Stimulated activated CD8-positive, alpha-beta memory T cell treated with anti-CD3 and anti-CD28 coated beads, Interleukin-4, amount 100 ng/mL, for 4 hours (primary cell): ENCODE measurements at places on chromosomes 5 and 9.

DNA sequence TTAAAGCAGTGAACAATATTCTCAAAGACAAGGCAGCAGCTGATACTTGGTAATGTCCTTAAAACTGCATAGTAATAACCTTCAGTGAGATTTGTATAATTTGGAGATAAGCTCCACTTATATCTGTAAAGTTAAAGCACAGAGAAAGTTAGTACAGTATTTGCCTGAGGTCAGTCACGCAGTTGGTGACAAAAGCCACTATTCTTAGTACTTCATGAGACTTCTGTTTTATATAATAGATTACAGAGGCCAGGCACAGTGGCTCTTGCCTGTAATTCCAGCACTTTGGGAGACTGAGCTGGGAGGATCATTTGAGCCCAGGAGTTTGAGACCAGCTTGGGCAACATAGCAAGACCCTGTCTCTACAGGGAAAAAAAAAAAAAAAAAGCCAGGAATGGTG is 266.4 kb upstream of the DMRT1 start:
- no peak for DNase-seq

DNA sequence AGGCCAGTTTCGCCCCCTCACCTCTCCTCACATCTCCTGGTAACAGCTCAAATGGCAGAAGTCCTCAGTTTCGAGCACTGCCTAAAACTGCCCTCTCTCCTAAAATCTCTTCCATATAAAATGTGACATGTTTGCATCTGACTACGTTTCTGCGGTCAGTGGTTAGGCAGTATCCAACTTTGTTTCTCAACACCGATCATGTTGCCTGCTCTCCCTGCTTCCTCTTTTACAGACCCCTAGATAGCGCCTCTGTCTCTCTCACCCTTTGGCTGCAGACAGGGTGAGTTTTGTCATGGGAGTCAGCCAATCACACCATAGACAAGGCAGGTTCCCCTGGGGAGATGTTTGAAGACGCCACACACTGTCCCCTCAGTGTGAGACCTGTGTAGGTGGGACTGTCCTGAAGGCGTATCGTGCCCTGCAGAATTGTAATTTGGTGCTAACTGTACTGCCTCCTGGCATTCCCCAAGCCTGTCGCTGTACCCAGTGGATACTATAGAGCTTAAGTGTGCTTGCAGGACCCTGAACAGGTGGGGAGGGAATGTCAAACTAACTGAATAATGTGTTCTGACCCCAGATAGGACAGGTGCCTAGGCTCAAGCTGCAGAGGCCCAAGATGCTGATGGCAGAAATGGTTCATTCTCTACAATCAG is 1.1 kb downstream of the HEXB start:
- no peak for DNase-seq

- DNase-seq = no peak
These were observed 87.1 kb downstream of the HMHB1 start for GRCh38 chr5:143898916-143899591.

- no peak for DNase-seq
These were observed 14.7 kb downstream of the SLC45A2 start for GRCh38 chr5:33969572-33970452.

DNA sequence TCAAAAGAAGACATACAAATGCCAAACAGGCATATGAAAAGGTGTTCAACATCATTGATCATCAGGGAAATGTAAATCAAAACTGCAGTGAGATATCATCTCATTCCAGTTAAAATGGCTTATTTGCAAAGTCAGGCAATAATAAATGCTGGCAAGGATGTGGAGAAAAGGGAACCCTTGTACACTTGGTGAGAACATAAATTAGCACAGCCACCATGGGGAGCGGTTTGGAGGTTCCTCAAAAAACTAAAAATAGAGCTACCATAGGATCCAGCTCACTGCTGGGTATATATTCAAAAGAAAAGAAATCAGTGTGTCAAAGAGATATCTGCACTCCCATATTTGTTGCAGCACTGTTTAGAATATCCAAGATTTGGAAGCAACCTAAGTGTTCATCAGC is 50.3 kb downstream of the AP3S1 start:
- DNase-seq = no peak

GRCh38 chr5:138492560-138493045 is 27.3 kb downstream of the EGR1 start:
- DNase-seq = no peak

DNA sequence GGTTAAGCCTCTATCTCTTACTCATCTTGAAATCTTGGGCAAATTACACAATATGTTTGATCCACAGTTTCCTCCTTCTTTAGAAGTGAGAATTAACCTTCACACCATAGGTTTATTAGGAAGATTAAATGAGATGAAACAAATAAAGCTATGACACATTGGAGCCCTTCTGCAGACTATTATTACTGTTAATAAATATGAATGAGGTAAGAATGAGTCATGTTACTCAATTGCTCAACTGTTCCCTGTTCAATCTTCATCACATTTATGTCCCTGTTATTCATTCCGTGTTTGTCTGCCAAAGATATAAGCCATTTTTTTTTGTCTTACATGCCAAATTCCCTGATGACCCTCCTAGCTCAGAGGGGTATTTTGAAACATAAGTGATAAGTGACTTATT is 52.1 kb upstream of the PAPPA start:
- DNase-seq = no peak

DNA sequence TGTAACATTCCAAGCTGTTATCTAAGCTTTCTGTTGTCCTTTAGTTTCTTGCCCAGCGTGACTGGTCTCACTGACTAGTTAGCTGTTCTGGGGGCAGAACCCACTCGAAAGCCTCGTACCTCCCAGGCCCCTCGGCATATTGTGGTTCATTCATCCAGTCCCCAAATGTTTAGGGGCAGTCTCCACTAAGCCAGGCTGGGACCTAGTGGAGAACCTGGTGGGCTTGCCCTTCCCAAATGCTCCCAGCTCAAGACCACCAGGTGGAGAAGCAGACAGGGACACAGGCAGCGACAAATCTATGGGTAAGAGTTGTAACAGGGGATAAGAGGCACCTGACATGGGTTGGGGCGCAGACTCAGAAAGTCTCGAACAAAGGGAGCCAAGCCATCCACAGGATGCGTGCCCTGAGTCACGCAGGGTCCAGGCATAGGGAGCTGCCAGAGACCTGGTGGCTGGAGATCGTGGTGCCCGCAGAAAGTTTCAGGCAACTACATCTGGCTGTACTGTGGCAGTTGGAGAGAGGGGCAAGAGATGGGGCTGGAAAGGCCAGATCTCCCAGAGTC is 851 bp upstream of the EEIG1 start:
- no peak for DNase-seq

DNA sequence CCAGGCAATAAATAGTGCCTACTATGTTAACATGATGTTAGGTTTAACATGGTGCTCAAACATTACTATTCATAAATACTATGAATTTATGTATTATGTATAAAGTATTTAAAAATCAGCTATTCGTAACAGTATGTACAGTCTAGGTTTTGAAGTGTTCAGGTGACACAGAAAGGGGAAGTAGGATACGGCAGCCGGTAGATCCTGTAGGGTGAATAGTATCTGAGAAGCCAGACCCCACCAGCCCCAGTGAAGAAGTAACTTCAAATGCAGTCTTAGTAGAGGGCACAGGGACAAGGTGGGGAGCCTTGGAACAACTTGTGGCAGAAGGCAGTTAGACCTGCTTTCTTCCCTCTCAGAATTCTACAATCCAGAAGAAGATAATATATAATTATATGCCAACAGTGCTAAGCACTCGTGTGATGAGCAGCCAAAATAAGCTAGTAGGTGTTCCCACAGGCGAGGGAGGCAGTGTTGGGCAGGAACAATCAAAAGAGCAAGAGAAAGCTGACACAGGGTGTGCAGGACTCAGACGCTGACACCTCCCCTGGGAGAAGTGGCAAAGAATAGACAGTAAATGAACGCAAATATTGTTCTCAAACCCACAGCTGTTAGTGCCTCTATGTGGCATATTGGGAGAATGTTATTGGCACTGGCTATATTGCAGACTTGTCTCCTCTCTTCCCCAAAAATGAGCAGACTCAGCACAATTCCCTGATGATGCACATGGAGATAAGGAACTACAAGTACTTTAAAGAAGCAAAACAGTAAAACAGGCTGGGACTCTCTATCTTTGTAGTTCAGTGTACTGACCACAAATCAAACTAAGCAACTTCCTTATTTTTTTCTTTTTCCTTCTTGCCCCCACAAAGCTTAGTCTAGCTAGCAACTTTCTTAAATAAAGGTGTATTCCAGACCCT is 4.6 kb downstream of the ZNF367 start:
- DNase-seq = no peak

DNA sequence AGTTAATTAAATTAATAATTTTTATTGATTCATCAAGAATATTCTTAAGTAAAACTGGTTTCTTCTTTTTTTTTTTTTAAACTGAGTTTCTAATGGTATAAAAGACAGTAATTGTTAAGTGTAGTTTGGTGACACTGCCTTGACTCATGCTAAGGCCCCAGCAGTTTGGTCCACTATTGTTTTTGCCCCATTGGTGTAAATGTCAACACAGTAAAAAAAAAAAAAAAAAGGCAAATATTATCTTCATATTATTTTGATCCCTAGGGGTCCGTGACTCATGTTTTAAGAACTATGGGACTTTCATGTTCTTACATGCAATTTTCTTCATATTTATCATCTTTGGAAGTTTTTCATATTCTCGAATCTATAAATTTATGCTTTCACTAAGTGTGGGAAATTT is 29.2 kb upstream of the JAK2 start:
- no peak for DNase-seq

- no peak for DNase-seq
These were observed 481.7 kb downstream of the TLE1 start for GRCh38 chr9:81207651-81208050.

DNA sequence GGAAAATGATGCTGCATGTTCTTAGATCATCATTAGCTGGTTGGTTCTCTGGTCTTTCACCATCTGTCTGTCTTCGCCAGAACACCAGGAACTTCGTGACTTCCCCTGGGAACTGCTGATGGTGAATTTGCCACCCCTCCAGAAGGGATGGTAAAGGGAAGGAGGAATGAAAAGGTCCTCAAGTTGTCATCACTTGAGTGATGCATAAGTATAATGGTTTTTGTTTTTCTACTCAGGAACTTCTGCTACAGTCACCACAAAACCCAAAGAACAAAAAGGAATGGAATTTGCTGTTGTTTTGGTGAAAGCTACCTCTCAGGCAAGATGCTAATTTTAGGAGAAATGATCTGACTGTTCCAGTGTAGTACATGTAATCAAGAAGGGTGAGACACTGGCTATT is 328.4 kb downstream of the ARHGEF28 start:
- DNase-seq = no peak

DNA sequence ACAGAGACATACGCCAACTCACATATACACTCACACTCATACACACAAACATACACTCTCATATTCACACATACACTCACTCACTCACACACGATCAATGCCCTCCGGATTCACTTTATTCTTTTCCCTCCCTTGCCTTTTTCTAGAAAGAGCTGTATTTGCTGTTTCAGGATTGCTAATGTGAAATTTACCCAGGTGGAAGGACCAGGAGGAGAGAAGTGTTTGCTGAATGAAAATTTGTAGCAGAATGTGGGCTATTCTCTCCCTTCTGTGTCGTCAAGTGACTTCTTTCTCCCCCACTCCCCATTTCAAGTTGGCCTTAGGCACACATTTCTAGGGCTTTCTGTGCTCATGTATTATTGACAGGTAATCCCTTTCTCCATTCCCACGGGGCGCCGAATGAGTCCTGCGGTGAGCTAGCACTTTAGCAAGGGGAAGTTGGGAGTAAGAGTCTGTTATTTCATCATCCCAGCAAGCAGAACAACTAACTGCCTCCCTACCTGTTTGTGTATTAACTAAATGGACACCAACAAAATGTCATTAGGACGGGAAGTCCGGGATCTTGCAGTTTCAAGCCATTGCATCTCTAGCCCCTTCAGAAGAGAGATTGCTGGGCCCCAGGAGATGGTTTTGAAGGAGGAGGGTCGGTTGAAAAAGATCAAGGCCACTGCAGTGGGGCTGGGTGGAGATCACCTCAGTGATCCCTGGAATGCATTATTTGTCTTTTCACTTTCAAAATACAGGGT is 97.1 kb upstream of the TAF11L2 start:
- DNase-seq = no peak

- DNase-seq = no peak
These were observed 241.4 kb downstream of the DRD1 start for GRCh38 chr5:175202463-175203068.

DNA sequence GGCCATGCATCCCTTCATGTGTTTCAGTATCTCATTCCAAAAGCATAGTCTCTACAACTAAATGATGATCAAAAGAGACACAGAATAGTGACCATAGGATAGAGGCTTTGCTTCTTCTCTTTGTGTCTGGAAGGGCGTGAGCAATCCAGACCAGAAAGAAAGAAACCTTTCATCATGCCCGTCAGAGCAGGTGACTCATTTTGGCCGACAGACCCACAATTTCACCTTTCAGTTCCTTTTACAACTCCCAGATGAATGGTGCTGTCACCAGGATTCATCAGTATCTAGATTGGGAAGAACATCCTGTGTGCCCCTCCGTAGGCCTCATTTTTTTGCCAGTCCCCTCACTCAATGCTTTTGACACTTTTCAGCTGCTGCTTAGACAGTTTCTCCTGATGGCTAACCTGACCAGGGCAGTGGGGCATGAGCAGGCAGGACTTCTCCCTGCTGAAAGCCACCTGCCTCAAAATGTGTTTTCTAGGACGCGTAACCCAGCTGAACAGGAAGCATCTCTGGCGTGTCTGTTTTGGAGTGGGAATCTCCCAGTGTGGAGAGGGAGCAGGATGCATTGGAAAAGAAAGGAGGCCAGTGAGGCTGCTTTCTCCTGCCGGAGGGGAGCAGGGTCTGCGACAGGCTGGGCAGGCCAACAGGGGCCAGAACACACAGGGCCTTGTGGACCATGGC is 21.2 kb downstream of the ABLIM3 start:
- DNase-seq = no peak

GRCh38 chr9:109440797-109441287 is 57.3 kb downstream of the PTPN3 start:
- DNase-seq = no peak

- no peak for DNase-seq
These were observed 1.5 kb downstream of the IGFBPL1 start for GRCh38 chr9:38422555-38423260.

DNA sequence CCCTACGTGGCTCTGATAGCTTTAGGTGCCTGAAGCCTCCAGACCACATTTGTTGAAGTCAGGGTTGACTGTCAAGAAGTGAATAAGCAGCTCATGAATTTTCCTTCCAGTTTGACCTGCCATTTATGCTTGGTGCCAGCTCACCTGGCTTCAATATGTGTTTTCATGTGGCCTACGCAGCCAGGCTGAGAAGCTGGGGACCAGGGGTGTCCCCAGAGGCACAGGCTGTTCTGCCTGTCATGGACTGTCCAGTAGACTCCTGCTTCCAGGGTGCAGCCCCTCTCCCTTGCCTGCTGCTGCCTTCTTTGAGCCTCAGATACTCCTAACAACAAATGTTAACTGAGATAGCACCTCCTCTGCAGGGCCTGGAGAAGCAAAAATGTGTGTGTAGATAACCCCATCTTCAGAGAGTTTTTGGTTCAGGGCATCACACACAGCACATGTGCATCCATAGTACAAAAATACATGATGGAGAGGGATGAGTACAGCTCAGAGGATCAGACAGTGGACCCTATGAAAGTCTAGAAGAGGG is 5.8 kb downstream of the TNFAIP8 start:
- DNase-seq = no peak
